ENCODE measurements at places on chromosomes 4 and X. TPM values are rescaled to one million over a fixed set of nuclear protein-coding genes. Genes with fewer than 3 reads are reported as not detected.

CENPE gene
- polyA plus RNA-seq: 0.58 TPM

LONRF3 gene
- 4.8 TPM for polyA plus RNA-seq

TEX13C gene
- not detected for polyA plus RNA-seq

CABS1 gene
- polyA plus RNA-seq: not detected

HPGDS gene
- 0.12 TPM for polyA plus RNA-seq

STPG2 gene
- polyA plus RNA-seq: not detected

DNA sequence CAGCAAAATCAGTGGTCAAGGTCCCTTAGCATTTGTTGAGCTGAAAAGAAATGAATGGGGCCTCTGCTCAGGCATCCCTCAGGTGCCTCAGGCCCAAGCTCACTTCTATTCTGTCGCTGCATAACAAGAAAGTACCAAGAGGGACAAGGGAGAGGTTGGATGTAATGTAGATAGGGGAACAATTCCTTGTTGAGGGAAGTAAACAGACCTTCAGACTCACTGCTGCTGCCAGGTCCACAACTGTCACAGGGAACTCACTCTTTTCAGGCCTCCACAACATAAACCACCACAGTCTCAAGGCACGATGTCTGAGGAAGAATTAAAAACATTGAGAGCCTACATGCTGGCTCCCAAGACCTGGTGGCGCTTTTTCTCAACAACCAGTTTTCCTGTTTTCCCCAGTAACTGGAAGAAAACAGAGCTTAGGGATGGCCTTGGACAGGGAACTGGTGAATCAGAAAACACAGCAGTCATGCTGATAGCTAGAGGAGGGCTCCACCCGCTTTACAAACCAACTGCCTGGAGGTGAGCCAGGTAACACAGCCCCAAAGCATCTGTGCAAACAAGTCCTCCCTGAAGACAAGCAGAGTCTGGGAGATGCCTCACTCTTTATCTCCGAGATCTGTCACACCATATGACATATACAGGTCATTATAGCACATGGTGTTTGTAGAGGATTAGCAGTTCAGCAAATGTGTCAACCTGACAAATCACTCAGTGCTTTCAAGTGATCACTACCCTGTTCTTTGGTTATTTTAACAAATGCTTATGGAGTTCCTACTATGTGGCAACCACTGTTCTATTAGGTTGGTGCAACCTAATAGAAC lies 14.3 kb upstream of the AWAT1 start:
- no peak for DNase-seq

DNA sequence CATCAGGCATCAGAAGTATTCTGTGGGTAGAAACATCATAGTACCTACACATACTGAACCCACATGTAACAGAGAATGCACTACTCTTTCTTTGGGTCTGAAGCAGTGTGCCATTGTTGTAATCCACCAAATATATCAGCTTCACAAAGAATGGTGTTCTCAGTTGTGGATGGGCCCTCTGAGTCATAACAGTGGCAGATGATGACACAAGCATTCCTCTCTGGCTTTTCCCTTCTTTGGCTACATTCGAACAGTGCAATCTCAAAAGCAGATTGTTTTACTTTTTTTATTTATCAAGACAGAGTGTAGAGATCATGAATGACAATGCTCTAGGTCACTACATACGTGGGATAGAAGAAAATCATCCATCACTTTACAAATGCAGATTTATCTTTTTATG lies 247.2 kb upstream of the EPHA5 start:
- no peak for DNase-seq

- no peak for DNase-seq
Measured at GRCh38 chr4:67460574-67460973, 84.7 kb downstream of the CENPC start.

DNA sequence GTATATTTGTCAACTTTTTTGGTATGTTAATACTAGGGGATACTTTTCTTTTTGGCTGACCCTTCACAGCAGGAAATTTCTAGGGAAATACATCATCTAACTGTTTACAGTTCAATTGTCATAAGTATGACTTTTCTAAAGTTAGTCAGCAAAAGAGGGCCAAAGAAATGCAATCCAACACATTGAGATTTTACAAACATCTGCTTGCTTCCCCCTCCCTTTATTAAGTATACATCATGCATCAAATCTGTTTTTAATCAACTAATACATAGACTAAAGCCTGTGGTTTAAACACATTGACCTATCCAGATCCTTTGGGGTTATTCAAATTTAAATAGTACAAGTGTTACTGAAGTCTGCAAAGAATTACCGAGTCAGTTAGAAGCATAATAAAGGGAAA lies 93.9 kb downstream of the MID1 start:
- no peak for DNase-seq

GRCh38 chr4:108024085-108024877 lies 34.6 kb downstream of the HADH start:
- no peak for DNase-seq

DNA sequence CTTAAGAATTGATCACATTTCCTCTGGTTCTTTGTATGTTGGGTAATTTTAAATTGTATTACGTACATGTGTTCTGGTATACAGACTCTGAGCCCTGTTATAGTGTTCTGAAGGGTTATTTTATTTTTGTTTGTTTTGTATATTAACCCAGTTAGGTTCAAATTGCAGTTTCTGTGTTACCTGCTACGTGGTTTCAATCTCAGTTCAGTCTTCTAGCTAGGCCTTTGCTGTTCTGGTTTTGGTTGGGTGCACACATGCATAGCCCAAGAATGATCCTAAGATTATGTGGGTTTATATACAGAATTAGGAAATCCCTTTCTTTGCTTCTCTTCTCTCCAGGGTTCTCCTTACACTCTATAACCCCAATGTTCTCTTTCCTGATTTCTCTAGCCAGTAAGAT lies 161.0 kb downstream of the PPP1R2C start:
- no peak for DNase-seq

GRCh38 chr4:142092941-142093340 lies 456.6 kb downstream of the IL15 start:
- no peak for DNase-seq

GRCh38 chr4:145984563-145984962 lies 45.9 kb upstream of the ZNF827 start:
- DNase-seq: no peak

DNA sequence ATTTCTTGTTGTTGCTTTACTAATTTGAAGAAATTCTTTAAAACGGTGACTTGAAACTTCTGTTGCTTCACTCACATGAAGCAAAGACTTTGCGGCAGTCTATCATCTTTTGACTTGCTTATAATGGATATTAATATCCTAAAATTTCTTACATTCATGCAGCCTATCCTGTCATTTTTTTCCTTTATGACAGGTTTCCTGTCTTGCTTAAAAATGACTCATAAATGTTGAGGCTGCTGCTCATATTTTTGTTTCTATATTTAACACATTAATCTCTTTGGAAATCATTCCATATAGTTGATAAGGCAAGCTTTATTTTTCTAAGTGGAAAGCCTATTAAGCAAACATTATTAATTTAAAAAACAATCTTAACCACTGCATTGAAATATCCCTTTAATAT lies 176.6 kb upstream of the GALNTL6 start:
- DNase-seq: no peak

Measured in liver (tissue), 10 donors.